ENCODE measurements at places on chromosomes 5 and 9.

- no peak overlapping the region for H3K4me3 ChIP-seq
- peaks cover 7% of the 10 kb centered on the region for H3K36me3 ChIP-seq
- H3K4me1 ChIP-seq = peaks cover 27% of the 10 kb centered on the region
- no peak for DNase-seq
Observed at GRCh38 chr9:121372239-121373010, 2.4 kb upstream of the STOM start.

GRCh38 chr9:104090578-104090977 lies 3.5 kb upstream of the SMC2 start:
- H3K27me3 ChIP-seq = no peaks in the 10 kb centered on the region
- no peak for DNase-seq
- peaks cover 28% of the 10 kb centered on the region for H3K4me1 ChIP-seq

DNA sequence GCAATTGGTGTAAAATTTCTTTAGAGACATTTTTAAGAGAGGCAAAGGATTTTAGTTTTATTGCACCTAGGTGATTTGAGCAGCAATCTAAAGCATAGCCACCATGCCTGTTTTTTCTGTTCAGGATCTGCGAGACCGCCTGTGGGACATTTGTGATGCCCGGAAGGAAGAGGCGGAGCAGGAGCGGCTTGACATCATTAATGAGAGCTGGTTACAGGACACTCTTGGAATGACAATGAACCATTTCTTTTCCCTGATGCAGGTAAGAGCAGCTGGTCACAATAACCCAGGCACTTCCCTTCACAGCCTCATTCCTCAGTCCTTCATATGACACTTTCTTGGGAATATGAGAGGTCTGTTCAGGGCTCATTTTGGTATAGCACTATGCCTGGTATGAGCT lies 103.2 kb upstream of the IL7R start:
- peaks cover 94% of the 10 kb centered on the region for H3K27me3 ChIP-seq
- no peak for DNase-seq
- H3K36me3 ChIP-seq = peaks cover 2% of the 10 kb centered on the region
- no peak overlapping the region for H3K4me3 ChIP-seq

DNA sequence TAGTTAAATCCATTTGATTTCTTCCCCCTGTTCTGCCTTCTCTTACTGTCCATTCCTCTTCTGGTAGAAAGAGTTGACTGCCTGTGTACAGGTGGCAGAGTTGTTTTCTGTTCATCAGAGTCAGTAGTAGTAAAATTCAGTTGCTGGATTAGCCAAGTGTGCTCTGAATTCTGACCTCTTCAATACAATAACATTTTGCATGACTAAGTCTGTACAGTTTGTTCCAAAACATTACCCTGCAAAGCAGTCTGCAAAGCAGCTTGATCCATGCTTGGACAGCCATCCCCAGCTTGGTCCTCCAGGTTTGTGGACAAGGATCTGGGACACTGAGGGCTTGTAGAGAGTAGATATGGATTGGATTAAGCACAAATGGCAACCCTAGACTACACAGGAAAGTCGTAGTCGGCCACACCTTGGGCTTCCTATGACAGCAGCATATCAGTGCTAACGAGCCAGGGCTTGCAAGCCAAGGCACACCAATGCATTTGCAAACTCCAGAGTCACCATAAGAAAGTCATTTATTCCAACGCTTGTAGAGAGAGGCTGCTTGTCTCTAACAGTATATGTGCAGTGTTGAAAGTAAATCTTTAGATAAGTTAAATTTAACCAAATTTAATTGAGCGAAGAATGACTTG lies 25.2 kb downstream of the IL12B start:
- peaks cover 29% of the 10 kb centered on the region for H3K36me3 ChIP-seq
- no peak for DNase-seq
- no peak overlapping the region for H3K27ac ChIP-seq
- peaks cover 24% of the 10 kb centered on the region for H3K27me3 ChIP-seq
- peaks cover 10% of the 10 kb centered on the region for H3K4me1 ChIP-seq

GRCh38 chr5:132704875-132705274 lies 31.1 kb downstream of the IL4 start:
- no peak overlapping the region for H3K4me3 ChIP-seq
- DNase-seq = no peak
- no peak overlapping the region for H3K27ac ChIP-seq
- H3K36me3 ChIP-seq = peaks cover 13% of the 10 kb centered on the region
- H3K27me3 ChIP-seq = no peaks in the 10 kb centered on the region
- no peaks in the 10 kb centered on the region for H3K4me1 ChIP-seq

DNA sequence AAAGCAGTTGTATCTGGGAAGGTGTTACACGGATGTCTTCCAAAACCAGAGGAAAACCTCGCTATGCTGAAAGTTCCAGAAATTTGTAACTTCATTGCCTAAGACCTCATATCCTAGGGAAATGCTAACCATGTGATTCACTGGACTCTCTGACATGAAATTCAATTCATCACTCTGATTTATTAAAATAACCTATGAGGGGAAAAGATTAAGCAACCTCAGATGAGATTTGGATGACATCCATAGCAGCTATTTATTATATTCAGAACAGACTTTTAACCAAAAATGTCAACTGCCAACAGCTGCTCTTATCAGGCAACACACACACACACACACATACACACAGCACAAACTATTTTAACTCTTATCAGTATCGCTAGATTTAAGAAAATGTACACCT lies 1006.4 kb upstream of the CTNND2 start:
- DNase-seq = no peak
- no peak overlapping the region for H3K4me3 ChIP-seq
- no peak overlapping the region for H3K27ac ChIP-seq
- H3K36me3 ChIP-seq = no peaks in the 10 kb centered on the region

Data from WTC11 (cell line).